T1000 (cell line): ENCODE measurements at places on chromosomes 6 and 20.

GRCh38 chr6:16239798-16240123, 1.4 kb downstream of the GMPR start:
- no peak for DNase-seq

- no peak for DNase-seq
Observed at GRCh38 chr6:150905769-150906168, 40.3 kb downstream of the MTHFD1L start.

DNA sequence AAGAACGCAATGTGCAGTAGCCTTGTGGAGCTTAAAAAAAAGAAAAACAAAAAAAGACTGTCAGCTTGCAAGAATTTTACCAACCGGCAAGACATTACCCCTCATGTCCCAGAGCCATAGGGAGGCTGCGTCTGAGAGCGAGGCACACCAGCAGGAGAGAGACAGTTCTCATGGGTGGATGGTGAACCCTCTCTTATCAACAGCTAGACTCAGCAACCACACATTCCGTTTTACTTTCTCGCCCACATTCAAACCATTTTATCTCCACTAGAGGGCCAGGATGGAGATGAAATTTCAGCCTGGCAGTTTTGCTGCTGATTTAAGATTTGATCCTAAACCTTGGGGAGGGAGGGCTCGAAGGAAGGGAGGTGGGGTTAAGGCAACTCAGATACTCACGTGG, 247.0 kb downstream of the ATXN1 start:
- no peak for DNase-seq

DNA sequence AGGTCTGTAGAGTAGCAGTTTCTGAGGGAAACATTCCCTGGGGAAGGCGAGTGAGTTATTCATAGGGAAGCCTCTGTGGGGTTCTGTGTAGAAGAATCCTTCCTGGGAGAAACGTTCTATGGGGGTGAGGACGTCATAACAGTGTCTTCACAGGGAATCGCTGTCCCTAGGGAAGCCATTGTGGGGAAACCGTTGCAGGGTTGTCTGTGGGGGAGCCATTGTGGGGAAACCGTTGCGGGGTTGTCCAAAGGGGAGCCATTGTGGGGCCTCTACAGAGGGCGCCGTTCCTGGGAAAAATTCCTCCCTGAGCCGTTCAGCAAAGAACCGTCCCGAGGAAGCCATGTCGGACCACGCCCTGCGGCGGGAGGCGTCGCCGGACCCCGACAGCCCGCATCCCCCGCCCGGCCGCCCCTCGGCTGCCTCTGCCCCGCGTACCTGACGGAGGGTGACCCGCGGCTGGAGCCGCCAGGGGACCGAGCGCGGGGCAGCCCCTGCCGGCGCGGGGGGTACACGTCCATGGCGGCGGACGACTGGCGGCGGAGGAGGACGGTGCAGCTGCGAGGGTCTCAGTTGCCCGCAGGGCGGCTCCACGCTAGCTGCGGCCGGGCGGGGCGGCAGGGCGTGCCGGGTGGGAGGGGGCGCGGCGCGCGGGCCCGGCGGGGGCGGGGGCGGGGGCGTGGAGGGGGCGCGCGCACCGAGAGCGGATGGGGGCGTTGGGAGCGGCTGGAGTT, at the start of gene DNAAF9:
Gene DNAAF9 (minus strand): TSS at position 630 of the 731 bp plus-strand sequence. CDS start 112 bp downstream, at position 518.
- peak; percentile 60 for DNase-seq

- no peak for DNase-seq
Observed at GRCh38 chr20:4740774-4741431, 19.2 kb downstream of the PRND start.

GRCh38 chr6:10759312-10759839, 11.8 kb downstream of the TMEM14B start:
- peak; percentile 83 for DNase-seq

DNA sequence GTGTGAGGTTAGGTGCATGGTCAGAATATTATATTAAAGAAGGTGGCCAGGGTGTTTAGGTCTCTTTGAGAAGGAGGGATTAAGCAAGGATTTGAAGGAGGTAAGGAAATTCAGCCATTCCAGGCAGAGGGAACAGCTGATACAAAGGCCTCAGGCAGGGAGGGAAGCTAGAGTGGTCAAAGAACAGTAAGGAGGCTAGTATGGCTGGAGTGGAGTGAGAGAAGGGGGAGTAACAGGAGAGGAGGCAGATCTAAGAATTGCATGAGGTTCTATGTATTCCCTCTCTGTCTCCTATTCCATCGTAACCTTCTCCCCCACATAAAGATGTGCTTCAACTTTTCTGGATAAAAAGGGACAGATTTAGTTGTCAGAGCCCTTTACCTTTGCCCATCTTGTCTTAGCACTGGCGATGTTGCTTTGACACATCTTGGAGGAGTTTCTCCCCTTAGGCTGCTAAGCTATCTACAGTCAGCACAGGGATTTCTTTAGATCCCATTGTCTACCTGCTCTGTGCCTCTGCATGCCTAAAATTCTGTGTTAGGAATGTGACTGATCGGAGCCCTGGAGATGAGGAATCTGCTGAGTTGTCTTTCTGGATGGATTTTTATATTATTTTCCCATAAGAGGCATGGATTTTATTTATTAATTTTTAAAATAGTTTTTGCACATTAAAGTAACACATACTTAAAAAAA, 59.9 kb downstream of the KLHL31 start:
- DNase-seq: no peak

DNA sequence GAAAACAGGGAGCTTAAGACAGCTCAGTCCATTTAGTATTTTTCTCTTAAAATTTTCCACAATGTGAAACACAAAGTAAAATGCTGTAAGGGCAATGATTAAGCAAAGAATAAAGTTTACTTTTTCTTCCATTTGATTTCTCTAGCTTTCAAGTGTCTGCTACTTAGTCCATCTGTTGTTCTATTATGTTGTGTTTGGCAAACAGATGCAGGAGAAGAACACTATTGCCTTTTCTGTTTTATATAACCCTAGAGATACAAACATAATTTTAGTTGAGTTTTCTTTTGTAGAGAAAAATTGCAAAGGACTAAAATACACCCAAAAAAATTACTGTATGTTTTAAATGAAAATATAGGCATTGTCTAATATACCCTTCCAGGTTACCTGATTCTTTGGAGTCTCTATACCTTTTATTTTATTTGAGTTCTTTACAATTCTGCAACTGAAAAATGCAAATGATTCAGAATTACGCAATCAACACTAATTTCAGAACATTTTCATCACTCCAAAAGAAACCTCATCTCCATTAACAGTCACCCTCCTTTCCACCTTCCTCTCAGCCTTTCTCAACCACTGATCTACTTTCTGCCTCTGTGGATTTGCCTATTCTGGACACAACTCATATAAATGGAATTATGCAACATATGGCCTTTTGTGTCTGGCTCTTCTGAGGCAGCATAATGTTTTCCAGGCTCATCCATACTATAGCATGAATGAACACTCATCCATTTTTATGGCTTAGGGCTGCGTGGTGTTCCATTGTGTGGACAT, 96.9 kb downstream of the MKKS start:
- no peak for DNase-seq

DNA sequence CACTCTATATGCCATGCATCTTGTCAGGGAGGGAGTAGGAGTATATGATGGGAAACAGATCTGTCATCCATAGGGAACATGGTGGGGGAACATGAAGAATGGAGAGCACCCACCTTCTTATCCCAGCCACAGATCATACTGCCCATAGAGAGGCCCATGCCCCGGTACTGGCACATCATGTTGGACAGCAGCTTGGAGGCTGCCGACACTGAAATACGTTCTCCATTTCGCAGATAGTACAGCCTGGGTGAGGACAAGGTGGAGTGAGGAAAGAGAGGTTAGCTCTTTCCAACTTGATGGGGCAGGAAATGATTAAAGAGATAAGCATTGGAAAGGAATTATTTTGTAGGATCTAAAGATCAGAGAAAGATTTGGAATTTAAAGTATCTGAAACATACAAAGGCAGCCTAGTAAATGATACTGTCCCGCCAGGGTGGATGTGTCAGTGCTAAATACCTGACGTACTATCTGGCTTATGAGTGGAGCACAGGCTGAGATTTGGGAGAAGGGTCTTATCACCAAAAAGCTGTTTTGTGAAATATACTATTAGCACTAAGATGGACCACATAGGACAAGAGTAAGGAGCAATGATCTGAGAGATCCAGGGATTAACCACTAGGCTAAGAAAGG, 1.7 kb downstream of the PSMB8 start:
- no peak for DNase-seq

DNA sequence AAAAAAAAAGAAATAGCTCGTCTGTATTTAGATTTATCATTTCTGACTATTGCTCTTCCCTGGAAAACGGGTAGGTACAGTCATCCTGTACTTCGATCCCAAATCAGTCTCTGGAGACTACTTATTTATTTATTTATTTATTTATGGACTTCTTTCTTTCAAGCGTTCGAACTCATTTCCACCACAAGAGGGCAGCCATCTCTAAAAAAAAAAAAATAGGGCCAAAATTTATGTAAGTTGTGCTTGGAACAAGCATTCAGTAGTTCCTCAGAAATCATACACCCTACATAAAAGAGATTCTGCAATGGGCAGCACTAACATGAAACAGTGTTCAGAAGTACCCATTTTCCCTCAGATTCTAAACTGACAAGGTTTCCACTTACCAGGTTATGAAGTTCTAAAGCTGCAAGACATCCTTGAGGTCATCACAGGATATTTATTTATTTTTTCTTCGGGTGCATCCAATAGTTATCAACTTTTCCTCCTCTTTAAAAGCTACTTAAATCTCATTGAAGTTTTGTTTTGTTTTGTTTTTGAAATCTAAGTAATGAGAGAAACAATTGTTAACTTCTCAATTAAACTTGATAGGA, 1.9 kb upstream of the BMP2 start:
- no peak for DNase-seq

GRCh38 chr6:151524059-151524458, 30.2 kb downstream of the CCDC170 start:
- DNase-seq: no peak

GRCh38 chr20:57794600-57795341, 85.0 kb upstream of the PMEPA1 start:
- peak; percentile 81 for DNase-seq

GRCh38 chr6:165850434-165851019, 187.5 kb upstream of the PDE10A start:
- DNase-seq: peak; percentile 17

- DNase-seq: peak; percentile 74
Observed at GRCh38 chr20:45344168-45344860, 3.9 kb downstream of the SDC4 start.

- DNase-seq: no peak
Observed at GRCh38 chr6:155830531-155830930, 374.9 kb upstream of the NOX3 start.

- no peak for DNase-seq
Observed at GRCh38 chr6:38427492-38428210, 212.1 kb downstream of the BTBD9 start.
